GM10248 (cell line): ENCODE measurements at places on chromosomes 6 and 20.

- no peak for DNase-seq
These were observed 939.1 kb downstream of the KIF16B start for GRCh38 chr20:15634102-15634501.

GRCh38 chr20:20993372-20993771 is 112.8 kb downstream of the LINC00237 start:
- DNase-seq, result no peak

- no peak for DNase-seq
These were observed 2.3 kb upstream of the ZNF165 start for GRCh38 chr6:28078050-28078449.

DNA sequence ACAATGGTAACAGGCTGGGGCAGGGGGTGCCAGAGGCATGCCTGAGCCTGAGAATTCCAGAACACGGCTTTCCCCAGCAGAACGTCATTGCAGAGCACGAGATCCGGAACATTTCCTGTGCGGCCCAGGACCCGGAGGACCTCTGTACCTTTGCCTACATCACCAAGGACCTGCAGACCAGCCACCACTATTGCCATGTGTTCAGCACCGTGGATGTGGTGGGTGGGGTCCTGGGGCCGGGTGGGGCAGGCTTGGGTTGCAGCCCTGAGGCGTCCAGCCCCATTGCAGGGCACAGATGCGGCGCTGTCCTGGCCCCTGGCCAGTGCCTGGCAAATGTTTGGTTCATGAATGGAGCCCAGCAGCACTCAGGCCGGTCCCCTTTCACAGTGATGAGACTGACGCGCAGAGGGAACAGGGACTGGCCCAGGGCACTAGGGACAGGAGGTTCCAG is 57.1 kb downstream of the TCP11 start:
- no peak for DNase-seq

DNA sequence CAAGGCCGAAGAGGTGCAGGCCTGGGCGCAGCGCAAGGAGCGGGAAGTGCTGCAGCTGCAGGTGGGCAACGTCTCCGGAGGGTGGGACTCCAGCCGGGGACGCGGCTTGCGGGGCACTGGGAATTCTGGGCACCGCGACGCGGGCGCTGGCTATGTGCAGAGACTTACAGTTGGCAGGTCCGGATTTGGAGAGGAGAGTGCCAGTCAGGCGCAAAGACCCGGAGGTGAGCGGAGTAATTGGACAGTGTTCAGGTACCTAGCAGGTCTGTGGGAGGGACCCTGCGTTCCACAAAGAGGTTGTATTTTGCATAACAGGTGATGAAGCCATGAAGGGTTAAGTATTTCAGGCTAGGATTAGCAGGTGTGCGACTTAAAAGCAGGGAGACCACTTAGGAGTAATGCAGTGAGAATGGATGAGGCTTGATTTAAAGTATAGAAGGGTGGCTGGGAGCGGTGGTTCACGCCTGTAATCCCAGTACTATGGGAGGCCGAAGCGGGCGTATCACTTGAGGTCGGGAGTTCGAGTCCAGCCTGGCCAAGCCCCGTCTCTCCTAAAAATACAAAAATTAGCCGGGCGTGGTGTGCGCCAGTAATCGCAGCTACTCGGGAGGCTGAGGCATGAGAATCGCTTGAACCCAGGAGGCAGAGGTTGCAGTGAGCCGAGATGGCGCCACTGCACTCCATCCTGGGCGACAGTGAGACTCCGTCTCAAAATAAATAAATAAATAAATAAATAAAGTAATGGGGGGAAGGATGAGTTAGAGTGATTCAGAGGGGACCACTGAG is 1.0 kb downstream of the MRPS26 start:
- peak; percentile 43 for DNase-seq

DNA sequence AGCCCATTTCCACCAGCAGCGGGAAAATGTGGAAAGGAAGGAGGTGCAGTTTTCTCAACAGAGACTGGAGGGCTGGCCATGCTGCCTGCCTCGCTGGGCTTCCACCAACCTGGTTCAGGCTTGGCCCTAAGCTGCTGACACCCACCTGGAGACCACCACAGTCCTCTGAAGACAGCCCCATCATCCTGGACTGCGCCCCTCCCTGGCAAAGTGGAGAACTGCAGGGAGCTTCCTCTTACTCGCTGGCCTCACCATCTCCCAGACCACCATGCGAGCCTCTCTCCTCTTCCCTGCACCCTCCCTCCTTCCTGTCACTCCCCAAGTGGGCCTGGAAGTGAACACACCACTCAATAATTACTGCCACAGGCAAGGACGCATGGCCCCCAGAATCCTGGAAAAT is 71.5 kb downstream of the PSMG4 start:
- no peak for DNase-seq

DNA sequence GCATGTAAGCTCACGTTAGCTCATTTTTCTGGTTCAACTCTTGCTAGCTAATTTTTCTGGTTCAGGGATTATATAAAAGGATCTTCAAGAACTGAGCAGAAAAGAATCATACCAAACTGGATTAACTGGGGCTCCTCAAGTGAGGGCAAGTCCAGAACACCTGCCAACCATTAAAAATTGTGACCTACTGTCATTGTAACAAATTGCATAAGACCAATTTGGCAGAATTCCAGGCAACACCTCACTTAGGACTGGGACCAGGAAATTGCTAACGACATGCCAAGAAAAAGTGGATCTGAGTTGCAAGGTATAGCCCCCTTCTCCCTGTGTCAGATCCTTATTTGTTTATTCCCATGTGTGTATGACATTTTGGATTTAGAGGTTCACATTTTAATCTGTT is 216.6 kb downstream of the HIVEP2 start:
- no peak for DNase-seq

DNA sequence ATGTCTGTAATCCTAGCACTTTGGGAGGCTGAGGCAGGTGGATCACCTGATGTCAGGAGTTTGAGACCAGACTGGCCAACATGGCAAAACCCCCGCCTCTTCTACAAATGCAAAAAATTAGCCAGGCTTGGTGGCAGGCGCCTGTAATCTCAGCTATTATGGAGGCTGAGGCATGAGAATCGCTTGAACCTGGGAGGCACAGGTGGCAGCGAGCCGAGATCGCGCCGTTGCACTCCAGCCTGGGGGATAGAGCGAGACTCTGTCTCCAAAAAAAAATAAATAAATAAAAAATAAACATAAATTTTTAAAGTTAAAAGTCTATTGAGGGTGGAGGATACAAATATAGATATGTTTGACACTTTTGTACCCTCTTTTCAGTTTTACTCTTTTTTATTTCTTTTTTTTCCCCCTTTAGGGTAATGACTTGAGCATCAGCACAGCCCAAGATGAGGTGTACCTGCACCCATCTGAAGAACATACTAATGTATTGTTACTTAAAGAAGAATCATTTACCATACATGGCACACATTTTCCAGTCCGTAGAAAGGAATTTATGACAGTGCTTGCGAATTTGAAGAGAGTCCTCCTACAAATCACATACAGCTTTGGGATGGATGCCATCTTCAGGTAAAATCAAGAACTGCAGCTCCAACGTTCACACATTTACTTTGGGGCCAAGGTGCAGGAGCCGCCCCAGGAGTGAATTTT is 368.9 kb downstream of the LAMA2 start:
- peak; percentile 25 for DNase-seq

DNA sequence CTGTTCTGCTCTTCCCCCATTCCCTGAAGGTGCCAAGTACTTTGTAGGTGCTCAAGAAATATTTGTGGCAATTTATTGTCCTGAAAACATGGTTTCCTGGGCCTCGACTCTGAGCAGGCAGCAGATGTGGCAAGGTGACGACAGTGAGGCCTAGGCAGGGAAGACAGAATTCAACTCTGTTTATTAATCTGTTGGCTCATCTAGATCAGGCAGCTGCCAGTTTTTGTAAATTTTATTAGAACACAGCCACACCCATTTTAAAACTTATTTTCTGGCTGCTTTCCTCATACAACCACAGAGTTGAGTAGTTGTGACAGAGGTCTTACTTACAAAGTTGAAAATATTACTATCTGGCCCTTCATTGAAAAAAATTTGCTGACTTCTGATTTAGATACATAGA is 24.5 kb downstream of the MAPK14 start:
- no peak for DNase-seq

DNA sequence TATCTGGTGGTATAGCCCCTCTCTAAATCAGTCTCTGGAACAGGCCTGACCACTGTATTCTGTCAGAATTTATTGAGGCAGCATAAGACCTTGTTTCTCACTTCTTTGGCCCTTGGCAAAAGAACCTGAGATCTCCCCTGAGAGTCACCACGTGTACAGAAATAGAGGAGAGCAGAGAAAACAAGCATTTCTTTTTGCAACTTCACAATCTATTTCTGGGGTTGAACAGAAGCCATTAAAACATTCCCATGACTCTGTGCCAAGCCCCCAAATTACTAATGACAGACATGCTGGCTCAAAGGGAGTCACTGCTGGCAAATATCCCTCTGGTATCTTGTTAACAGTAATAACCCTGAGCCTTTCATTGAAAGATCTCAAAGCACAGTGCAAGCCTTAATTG is 395.3 kb downstream of the MAFB start:
- DNase-seq, result no peak

DNA sequence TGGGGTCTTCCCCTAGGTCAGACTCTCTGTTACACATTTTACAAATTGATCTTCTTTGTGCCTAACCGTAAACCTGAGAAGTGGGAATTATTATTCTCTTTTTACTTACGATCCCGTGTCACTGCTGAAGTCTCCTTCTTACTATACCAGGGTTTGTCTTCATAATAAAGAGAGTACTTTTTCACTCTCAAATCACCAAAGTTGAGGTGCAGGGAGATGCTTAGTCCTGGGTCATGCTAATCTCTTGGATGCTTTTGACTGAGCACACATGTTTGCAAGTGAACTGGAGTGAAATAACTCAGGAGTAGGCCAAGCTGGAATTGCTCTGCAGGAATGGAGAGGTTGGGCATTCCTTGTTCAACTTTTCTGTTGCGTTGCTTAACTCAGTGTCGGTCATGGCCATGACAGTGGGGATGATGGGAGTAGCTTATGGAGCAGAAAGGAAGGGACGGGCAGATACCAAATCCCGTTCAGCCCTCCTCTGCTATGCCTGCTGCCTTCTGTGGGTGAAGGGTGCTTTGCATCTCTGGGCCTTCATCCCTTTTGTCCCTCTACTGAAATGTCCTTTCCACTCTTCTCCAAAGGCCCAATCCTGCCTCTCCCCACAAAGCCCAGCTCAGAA is 15.2 kb upstream of the TAGAP start:
- no peak for DNase-seq

- DNase-seq, result no peak
These were observed 89.4 kb downstream of the PLG start for GRCh38 chr6:160791459-160791858.

DNA sequence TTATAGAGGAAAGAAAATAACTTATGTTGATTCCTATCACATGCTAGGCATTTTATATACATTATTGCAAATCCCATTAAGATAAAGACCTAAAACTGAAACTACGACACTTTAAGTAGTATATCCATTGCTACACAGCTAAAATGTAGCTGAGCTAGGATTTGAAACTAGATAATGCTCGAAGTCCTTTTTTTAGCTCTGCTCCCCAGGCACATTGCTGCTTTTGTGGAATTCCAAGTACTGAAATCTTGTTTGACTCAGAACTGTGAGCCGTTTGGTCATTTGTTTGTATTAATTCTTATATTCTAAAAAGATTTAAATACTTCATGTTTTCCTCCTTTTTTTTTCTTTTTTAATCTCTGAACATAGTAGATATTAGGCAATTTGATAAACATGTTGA is 644.8 kb downstream of the HACE1 start:
- DNase-seq, result no peak
